ENCODE measurements at places on chromosomes 3 and 15. TPM values are rescaled to one million over a fixed set of nuclear protein-coding genes. Genes with fewer than 3 reads are reported as not detected.

The PRSS50 gene
- total RNA-seq, result 0.13 TPM

The GLCE gene
- total RNA-seq, result 16.5 TPM

The SLC15A2 gene
- total RNA-seq, result 2.6 TPM

The NXPE3 gene
- 24.7 TPM for total RNA-seq
